Common myeloid progenitor, CD34-positive (primary cell): ENCODE measurements at places on chromosomes 5 and 9.

DNA sequence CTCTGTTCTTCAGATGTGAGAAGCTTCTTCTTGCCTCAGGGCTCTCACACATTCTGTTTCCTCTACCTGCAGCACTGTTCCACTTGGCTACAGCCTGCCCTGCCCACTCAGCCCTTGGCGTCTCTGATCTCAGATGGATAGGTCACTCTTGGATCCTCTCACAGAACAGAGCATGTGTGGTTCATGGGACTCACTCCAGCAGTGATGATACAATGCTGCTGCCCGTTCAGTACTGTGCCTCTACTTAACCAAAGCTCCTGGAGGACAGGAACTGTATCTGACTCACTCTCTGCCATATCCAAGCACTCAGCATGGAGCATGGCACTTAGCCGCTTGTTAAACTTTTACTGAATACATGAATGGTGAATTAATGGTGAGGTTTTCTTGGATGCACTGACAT lies 3.4 kb upstream of the SPINK4 start:
- no peak for DNase-seq

GRCh38 chr5:65548281-65548680 lies 14.7 kb downstream of the CENPK start:
- no peak for DNase-seq

DNA sequence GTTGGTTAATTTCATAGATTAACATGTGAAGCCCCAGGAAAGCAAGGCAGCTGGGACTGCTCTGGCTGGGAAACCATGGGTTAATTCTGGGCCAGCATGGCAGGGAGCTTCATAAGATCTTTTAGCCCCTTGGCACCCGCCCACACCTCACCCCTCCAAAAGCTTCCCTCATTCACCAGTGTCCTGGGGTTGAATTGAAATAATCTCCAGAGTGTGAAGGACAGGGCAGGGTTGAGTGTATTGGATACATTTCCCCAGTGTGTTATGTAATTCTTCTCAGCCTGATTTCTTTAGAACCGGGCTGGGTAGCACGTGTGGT lies 19.4 kb downstream of the WNT8A start:
- no peak for DNase-seq

- DNase-seq: no peak
These were observed 25.8 kb downstream of the NSUN2 start for GRCh38 chr5:6606884-6607558.

DNA sequence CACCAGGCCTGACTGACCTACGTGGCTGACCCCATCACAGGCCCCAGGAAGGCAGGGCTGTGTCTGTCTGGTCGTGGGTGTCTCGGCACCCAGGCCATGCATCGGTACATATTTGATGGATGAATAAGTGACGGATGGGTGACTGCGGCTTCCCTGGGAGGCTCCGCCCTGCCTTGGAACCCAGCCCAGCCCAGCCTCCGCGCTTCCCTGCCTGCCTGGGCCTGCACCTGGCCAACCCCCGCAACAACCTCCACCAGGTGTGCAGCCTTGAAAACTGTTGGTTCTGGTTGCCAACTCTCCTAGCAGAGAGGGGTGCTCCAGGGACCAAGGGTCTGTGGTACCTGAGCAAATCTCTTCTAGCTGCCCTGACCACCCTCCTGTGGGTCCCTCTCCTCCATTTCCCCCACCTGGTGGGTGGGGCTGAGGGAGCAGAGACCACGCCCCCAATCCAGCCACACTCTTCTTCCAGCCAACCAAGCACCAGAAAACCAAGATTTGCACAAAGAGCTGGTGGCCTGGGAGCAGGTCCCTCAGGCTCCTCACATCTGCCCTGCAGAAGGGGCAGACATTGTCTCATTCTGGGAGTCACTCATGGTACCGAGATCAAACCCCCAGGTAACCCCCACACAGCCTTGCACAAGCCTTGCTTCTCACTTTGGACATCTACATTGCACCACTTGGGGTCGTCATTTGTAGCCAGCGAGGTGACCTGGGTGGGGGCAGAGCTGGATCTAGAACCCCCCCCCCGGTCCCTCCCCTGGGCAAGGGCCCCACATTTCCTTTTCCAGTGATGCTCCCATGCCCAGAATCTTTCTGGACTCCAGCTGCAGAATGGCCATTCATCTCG lies 100.6 kb upstream of the IER5L start:
- DNase-seq: no peak

DNA sequence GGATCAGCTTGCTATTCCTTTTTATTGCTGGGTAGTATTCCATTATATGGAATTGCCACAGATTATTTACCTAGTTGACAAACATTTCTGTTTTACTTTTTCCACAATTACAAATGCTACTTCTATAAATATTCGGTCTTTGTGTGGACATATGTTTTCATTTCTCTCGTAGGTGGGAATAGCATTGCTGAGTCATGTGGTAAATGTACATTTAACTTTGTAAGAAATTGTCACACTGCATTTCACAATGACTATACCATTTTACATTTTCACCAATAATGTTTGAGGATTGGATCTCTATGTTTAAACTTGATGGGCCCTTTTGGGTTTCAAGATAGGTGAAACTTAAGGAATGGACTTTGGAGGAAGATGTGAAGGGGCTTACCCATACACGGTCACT lies 19.7 kb downstream of the RAI14 start:
- DNase-seq: no peak

- peak; percentile 1 for DNase-seq
These were observed 401.3 kb downstream of the BNC2 start for GRCh38 chr9:16469184-16469583.

GRCh38 chr9:93184432-93185265 lies 710 bp downstream of the WNK2 start:
- no peak for DNase-seq

DNA sequence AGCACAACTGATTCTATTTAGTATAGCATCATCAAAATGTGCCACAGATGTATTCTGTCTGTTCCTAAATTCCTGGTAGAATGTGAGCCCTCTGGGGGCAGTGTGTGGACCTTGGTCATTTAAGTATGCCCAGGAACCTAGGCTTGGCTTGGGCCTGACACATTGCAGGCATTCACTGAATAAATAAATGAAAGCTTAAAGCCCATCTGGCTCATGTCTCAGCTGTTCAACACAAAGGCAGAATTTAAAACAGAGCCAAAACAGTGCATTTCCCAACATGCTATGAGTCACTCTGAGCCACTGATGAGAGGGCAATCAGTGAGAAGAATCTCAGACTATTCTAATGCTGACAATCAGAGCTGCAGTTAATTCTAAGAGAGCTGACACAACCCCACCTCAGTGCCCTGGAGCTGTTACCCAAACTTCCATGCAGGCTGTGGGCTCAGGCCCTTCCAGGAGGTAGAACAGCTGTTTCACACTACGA lies 8.1 kb downstream of the FAM193B start:
- DNase-seq: no peak

GRCh38 chr5:99070362-99070761 lies 141.6 kb upstream of the CHD1 start:
- DNase-seq: no peak

DNA sequence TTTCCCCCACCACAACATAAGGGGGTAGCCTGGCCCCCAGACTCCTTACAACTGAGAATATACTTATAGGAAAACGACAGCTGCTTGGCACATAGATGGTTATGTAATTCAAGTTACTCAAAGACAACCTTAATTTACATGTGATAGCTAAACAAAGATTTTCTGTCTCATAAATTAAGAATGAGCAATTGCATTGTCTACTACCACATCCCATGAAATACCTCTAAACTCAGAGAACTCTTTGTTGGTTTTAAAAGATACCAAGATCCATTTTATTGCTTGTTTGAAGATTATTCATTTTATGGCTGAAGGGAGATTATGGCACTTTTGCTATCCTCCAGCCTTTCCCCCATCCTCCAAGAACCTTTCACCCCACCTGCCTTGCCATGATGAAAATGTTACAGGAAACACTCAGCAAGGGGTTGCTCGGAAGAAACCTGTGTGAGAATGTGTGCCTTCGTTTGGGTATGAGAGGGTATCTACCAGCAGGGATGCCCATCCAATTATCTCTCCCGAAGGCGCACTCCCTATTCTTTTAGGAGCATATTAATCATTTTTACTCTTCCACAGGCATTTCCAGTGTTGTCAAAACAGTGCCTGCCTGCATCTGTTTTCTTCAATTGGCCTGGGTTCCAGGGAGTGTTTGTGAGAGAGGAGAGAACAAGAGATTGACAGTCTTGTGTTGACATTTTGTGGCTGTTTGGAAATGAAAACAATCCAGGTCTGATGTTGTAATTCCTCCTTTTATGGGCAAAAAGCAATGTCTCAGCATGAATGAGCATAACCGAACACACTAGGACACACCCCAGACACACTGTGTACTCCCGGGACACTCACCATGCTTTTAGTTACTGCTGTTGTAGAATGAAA lies 208.0 kb upstream of the ANKRD55 start:
- no peak for DNase-seq

GRCh38 chr5:170319301-170319700 lies 21.7 kb upstream of the LCP2 start:
- DNase-seq: no peak

DNA sequence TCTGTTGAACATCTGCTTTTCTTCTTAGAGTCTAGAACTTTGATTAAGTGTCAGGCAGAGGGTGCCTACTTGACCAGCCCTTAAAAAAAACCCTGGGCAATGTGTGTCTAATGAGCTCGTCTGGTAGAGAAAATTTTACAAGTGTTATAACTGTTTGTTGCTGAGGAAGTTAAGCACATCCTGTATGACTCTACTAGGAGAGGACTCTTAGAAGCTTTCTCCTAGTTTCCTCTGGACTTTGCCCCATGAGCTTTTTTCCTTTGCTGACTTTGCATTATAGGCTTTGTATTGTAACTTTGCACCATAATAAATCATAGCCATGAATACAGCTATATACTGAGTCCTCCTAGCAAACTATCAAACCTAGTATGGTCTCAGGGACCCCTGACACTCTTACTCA lies 39.4 kb downstream of the GNG10 start:
- peak; percentile 19 for DNase-seq

GRCh38 chr9:126354887-126355770 lies 28.5 kb downstream of the MVB12B start:
- DNase-seq: no peak

GRCh38 chr5:33336891-33337636 lies 103.7 kb upstream of the TARS1 start:
- DNase-seq: no peak

GRCh38 chr5:59792983-59793585 lies 100.4 kb downstream of the PDE4D start:
- DNase-seq: no peak

DNA sequence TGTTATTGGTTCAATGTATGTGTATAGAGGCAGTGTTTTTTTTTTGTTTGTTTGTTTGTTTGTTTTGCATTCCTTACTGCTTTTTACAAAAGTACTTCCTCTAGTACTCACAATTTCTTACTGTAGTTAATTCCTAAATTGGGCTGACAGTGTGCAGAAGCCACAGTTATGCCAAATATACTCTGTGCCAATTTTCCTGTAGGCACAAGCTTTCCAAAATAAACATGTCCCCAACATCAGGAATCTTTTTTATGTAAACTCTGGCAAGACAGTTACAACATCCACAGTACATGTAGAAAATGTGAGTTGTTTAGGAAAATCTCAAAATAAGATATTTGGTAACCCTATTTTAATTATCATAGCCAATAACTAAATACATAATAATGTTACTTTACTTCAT lies 161.6 kb upstream of the TSLP start:
- no peak for DNase-seq

- peak; percentile 77 for DNase-seq
These were observed 133.3 kb upstream of the RAI14 start for GRCh38 chr5:34522599-34523386.

- no peak for DNase-seq
These were observed 1106.4 kb downstream of the CDH18 start for GRCh38 chr5:18881615-18882014.

DNA sequence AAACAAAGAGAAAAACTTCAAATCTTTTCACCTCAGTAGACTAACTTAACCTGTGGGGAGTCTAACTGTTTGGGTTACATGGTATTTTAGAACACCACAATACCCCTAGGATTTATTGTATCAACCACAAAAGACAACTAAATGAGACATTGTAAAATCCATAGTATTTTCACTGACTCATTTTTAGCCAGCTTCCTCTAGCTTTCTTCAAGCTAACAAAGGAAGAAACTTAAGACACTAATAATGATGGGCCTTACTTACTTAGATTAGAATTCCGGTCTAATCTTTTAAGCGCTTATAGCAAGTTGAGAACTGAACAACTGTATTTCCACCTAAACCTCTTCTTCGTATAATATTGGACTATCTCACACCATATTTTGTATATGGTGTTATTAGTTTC lies 529.3 kb downstream of the DMRTA1 start:
- DNase-seq: no peak

GRCh38 chr9:132857031-132857430 lies 21.1 kb downstream of the AK8 start:
- no peak for DNase-seq

GRCh38 chr5:121797681-121798518 lies 53.8 kb upstream of the FTMT start:
- DNase-seq: no peak

GRCh38 chr5:160289356-160289651 lies 23.1 kb downstream of the CCNJL start:
- peak; percentile 19 for DNase-seq

- peak; percentile 70 for DNase-seq
These were observed 15.8 kb upstream of the GLIS3 start for GRCh38 chr9:4315582-4316215.

DNA sequence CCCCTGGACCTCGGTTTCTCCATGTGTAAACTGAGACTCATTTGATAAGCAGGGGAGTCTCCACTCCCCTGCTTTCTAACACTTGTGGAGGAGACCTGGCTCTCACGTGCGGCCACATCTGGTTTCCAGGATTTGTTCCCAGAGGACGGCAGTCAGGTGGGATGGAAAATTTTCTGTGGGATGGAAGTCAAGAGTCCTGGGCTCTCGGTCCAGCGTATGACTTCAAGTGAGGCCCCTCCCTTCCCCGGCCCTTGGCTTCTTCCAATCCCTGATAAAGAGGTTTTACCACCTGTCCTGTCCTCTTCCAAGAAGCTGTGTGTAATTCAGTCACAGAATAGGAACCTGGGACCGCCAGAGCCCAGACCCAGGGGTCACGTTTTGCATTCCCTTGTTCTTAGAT lies 35.0 kb downstream of the TMOD1 start:
- no peak for DNase-seq

GRCh38 chr5:3031733-3032378 lies 280.4 kb upstream of the IRX2 start:
- no peak for DNase-seq

DNA sequence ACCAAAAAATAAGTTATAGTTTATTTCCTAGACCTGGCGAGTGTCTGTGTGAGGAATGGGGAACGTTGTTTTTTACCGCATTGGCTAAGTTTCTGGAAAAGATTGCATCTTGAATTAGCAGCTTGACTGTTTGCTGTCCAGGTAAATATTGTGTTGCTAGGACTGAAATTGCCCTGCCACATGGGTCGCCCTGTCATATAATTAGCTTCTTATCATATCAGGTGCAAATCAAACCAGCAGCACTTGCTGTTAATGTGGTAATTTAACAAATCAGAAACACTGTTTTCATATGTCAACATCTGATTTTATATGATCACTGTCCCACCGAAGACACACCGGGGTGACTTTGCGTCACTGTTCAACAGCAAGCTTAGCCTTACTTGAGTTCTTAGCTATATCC lies 63.7 kb upstream of the ZNF622 start:
- no peak for DNase-seq

GRCh38 chr5:154287136-154287535 lies 96.6 kb downstream of the GALNT10 start:
- peak; percentile 34 for DNase-seq

- no peak for DNase-seq
These were observed 193.7 kb downstream of the MAPKAP1 start for GRCh38 chr9:125513303-125513667.

- no peak for DNase-seq
These were observed 363.5 kb downstream of the SLCO4C1 start for GRCh38 chr5:101932599-101932998.
